ENCODE measurements at places on chromosomes 3 and 15.

DNA sequence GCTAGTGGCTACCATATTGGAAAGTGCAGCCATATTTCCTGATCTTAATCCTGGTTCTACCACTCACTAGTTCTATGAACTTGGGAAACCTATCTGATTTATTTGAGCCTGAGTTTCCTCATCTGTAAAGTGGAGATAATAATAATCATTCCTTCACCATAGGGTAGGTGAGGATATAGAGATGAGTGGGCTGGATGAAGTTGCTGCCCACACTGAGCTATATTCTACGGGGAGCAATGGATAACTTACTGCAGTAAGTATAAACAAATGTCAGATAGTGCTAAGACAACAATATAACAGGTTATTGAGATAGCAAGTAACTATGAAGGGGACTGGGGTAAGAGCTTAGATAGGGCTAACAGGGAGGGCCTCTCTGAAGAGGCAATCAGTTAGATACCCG, 251.5 kb upstream of the ADAMTS9 start:
- no peak for DNase-seq

- no peak for DNase-seq
These were observed 235.5 kb downstream of the NR1D2 start for GRCh38 chr3:24180616-24181015.

GRCh38 chr3:147812186-147812911, 403.2 kb downstream of the ZIC1 start:
- no peak for DNase-seq

DNA sequence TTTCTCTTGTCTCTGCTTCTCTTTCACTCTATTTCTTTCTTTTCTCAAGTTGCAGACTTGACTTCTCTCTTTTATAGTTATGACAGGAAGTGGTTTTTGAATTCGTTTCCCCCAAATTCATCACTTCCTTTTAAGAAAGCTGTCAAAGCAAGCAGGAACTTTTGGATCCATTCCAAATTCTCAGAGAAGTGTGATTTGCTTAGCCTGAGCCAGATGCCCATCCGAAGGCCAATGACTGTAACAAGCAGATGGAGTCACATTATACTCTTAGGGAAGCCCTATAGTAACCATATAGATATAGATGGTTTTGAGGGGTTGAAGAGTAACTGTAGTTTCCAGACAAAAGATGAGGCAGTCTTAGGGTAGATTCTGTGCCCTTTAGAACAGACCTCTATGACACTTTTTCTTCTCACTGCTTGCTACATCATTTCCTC, 592.0 kb upstream of the KCNMB2 start:
- DNase-seq = no peak

- no peak for DNase-seq
These were observed 1.5 kb downstream of the ZNF639 start for GRCh38 chr3:179324270-179324754.

Measured in effector memory CD4-positive, alpha-beta T cell (primary cell).